ENCODE measurements at places on chromosomes 5 and 9.

DNA sequence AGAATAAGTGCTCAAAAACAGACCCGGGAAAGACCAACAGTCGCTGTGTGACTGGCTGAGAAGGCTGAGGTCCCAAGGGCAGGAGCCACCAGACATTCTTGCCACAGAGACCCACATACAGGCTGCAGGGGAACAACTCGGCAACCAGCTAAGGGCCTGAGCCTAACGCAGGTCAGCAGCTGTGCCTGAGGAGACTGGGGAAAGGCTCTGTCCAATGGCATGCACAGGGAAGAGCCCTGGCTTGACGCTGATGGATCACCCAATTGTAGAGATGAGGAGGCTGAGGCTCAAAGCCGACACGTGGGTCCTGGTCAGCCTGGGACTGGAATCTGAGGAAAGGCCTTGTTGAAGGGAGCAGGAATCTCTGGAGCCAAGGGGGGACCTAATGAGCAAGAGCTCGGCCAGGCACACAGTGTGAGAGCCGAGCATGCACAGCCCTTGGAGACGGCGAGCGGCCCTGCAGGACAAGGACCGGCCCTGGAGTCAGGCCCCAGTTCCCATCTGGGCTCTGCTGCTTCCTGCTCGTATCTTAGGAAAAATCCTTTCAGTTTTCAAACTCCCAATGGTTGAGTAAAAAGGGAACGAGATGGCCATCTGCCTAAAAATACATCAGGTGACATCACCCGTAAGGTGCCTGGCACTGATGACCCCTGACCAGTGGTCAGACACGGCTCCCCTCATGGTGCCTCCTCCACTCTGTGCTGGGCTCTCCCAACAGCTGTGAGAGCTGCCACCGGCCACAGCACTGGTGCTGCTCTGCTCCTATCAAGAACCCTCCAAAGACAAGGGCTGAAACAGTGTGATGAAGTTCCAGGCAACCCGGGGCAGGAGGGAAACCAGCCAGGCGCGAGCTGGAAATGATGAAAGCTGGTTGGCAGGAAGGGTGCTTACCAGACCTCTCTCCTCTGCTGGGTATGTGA lies 16.4 kb downstream of the LMAN2 start:
- no peak for DNase-seq

GRCh38 chr9:37917313-37917731 lies 13.4 kb upstream of the SLC25A51 start:
- no peak for DNase-seq

DNA sequence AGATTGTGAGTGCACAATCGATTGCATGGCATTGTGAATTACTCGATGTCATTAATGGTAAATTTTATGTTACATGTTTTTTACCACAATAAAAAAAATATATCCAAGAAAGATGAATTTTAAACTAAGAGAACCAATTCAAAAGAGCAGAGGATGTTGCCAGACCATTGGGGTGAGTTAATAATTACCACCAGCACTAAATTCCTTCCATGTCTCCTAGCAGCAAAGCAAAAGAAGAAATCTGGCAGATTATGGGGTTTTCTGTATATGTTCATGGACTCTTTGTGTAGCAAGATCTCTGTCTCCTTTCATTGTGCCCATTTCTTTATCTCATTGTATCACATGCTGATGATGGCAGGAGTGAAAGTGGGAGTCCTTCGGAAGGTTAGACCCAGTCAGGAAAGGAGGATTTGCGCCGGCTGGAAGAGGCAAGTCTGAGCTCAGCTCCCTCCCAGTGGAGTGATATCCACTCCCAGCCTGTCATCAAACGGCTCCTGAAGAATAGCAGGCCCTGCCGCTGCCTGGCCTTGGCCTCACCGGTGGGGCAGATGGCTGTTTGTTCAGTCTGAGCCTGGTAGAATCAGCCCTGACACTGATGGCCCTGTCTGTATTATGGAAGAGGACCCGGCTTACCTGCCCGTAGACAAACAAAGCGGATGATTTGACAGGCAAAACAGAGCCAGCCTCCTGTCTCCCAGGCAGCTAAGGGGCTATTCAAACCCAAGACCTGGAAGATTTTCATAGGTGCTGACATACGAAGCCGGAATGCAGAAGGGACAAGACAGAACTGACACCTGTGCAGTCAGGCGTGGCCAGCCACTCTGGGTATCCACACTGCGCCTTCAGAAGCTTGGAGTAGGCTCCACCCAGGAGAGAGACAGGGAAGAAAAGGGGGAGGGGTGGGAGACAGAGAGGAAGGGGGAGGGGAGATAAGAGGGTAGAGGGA lies 21.9 kb upstream of the FOXE1 start:
- no peak for DNase-seq

- no peak for DNase-seq
Observed at GRCh38 chr9:14780251-14780650, 57.7 kb upstream of the CER1 start.

DNA sequence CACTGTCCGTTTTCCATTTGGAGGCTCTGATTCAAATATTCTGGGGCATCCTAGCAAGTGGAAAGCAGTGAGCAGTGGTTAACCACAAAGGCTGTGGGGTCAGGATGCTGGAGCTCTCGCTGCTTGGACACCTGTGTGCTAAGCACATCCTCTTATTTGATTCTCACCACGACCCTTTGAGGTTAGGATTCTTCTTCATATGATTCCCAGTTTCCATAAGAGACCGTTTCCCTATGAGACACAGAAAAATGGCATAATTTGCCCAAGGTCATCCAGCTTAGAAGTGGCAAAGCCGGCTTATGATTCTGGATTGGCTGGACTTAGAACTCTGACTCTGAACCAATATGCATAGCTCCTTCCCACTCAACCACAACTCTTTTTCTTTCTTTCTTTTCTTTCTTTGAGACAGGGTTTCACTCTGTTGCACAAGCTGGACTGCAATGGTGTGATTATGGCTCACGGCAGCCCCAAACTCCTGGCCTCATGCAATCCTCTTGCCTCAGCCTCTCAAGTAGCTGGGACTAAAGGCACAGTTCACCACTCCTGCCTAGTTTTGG lies 207.7 kb downstream of the TTLL11 start:
- no peak for DNase-seq

- no peak for DNase-seq
Observed at GRCh38 chr5:39189292-39189955, 29.9 kb downstream of the FYB1 start.

DNA sequence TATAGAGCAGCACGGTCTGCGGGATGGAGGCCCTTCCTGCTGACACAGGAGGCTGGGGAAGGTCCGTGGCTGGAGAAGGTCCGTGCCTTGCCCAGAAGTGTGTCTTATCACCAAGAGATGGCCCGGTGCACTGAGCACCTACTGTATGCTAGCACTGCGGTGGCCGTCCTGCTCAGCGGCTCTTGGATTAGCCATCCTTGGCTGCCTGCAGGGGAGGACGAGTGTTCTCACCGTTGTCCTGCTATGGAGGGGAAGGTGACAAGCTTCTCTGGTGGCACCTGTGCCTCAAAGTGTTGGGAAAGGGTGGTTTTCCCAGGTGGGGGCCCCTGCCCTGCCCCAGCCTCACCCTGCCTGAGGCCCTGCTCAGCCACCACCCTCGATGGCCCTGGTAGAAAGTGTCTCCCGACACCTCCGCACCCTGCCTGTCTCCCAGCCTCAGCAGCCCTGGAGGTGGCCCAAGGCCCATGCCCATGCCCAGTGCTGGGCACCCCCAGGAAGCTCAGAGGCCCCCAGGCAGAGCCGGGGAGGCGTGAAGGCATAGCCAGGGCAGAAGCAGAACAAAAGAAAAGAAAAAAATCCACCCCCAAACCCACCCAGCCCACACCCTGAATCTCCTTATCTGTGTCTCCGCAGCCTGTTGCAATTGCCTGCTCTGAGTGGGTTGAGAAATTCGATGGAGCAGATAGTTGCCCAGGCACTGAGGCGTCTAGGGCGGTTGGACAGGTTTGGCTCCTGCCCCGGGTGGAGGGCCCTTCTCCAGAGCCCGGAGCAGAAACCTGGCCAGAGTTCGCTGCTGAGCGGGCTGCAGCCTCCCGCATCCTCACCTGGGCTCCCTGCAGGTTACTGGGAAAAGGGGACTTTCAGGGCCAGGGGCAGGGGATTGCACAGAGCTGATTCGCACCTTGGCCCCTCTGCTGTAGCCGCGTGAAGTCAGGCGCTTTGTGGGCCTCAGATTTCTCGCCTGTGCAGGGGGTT lies 30.5 kb downstream of the RXRA start:
- no peak for DNase-seq

GRCh38 chr9:128163027-128163515 lies 3.0 kb downstream of the BBLN start:
- no peak for DNase-seq

- DNase-seq = no peak
Observed at GRCh38 chr5:87147441-87147840, 120.2 kb upstream of the RASA1 start.

- DNase-seq = no peak
Observed at GRCh38 chr5:111762895-111763294, 5.9 kb upstream of the NREP start.

GRCh38 chr5:83172011-83172410 lies 94.7 kb downstream of the XRCC4 start:
- no peak for DNase-seq

DNA sequence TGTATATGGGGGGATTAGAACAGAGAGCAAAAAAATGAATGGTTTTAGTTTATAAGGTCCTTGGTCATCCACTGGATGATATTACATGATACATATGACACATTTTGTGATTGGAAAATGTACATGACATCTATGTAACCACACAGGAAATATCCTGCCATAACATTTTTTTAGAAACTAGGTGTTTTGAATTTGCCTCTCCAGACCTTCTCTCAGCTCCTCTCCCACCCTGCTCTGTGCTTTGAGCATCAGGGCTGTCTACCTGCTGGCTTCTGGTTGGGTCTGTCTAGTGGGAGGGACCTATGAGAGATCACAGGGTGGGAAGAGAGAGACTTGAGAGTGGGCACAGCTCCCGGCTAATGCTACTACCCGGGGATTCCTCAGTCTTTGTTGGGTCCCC lies 24.4 kb downstream of the AKNA start:
- DNase-seq = no peak

- DNase-seq = no peak
Observed at GRCh38 chr9:34475097-34475496, 16.5 kb downstream of the DNAI1 start.

DNA sequence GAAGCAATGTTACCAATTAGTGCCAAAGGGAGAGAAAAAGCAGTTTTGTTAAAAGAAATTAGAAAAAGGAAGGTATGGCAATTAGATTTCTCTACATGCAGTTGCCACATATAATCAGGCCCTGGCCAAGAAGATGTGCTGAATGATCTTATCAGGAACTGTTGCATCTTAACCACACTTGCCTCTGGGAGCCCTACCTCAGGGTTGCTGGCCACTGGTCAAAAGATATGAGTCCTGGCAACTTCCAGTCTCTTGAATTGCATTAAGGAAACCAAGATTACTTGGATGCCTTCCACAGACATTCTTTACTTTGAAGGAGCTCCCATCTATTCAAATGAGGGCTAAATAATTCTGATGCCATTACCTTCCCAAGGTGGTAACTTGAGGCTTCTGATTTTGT lies 60.4 kb downstream of the TNC start:
- DNase-seq = no peak

GRCh38 chr5:39146831-39147540 lies 72.4 kb downstream of the FYB1 start:
- no peak for DNase-seq

DNA sequence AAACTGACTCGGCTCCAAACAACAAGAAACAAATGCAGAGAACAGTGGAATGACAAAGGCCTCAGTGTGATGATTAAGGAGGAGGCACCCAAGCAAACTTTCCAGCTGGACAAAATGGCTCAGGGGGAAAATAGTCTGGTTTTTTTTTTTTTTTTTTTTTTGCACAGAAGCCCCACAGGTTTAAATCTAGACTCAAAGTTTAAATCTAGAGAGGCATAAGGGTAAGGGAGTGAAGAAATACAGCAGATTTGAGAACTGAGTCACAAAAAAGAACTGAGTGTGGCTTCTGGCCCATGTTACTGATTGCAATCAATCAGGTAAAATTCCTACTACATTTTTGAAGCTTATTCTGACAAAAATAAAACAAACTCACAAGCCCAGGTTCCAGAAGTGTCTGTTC lies 12.3 kb downstream of the BOD1 start:
- DNase-seq = no peak

GRCh38 chr9:83081010-83081409 lies 18.1 kb upstream of the RASEF start:
- no peak for DNase-seq

DNA sequence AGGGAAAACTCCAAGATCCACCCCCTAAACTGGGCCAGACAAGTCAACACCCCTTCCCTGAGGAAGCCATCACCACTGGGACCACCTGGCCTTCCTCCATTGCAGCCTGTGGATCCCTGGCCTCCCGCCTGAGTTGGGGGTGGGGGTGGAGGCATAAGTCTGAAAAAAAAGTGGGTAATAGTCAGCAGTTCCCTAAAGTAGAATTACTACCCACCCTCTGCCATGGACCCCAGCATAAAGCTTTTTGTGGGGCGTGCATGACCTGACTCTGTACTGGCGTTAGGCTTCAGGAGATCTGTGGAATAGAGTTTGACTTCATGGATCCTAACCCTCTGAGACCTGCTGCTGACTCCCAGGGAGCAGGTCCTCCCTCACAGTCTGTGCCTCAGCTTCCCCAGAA lies 2.0 kb upstream of the CXXC5 start:
- DNase-seq = no peak

DNA sequence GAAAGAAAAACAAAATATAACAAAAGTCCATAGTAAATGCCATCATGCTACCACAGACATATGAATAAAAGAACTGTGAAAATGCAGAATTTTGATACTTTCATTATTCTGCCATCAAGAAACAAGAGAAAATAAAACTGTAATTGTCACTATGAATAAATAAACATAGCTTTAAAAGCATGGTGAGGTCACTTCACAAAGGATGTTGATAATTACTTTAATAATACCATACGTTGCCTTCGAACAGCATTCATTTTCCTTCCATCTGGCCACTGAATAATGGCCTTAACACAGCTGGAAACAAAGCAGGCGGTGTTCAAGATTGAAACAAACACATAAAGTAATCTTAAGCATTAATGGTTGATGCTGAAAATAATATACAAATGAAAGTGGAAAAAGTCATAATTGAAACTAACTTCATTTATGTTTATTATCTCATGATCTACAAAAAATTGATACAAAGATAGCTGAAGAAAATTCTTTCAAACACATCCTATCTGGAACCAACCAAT lies 102.0 kb downstream of the AGTPBP1 start:
- no peak for DNase-seq

DNA sequence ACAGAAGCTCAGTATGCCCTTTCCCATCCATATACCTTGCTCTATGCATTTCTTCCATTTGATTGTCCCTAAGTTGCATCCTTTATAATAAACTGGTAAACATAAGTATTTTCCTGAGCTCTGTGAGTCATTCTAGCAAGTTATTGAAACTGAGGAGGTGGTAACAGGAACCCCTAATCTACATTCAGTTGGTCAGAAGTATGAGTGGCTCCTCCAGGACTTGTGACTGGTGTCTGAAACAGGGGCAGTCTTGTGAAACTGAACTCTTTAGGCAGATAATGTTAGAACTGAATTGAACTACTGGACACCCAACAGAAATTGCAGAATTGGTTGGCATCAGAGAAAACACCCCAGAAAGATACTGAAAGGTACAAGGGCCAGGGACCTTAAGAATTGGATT lies 133.1 kb upstream of the POU5F2 start:
- DNase-seq = no peak

- no peak for DNase-seq
Observed at GRCh38 chr5:1792842-1793266, 6.8 kb downstream of the MRPL36 start.

GRCh38 chr9:134930398-134930797 lies 12.7 kb upstream of the FCN1 start:
- no peak for DNase-seq

Measured in esophagus squamous epithelium (tissue), 5 donors.